A549 treated with dexamethasone at 1 μM for 4 hours (cell line): ENCODE measurements at places on chromosomes 4 and X. TPM values are rescaled to one million over a fixed set of nuclear protein-coding genes. Genes with fewer than 3 reads are reported as not detected.

The TRO gene
- total RNA-seq: 0.54 to 0.87 TPM (median 0.71 TPM) in 5 replicates

The TMEM154 gene
- total RNA-seq: 0.03 to 0.20 TPM (median 0.09 TPM) in 4 of 5 replicates, not detected in the other

The BCORL1 gene
- 8.2 to 13.7 TPM (median 11.5 TPM) in 5 replicates for total RNA-seq

The NKRF gene
- total RNA-seq: 17.2 to 21.7 TPM (median 18.3 TPM) in 5 replicates

The TIMP1 gene
- 247 to 270 TPM (median 250 TPM) in 5 replicates for total RNA-seq

The EREG gene
- total RNA-seq: 8.0 to 11.6 TPM (median 9.8 TPM) in 5 replicates

The SLIT2 gene
- total RNA-seq: 0.02 to 0.05 TPM (median 0.02 TPM) in 5 replicates

The KLF8 gene
- total RNA-seq: 0.02 to 0.04 TPM (median 0.03 TPM) in 3 of 5 replicates, not detected in the others

The SAGE1 gene
- total RNA-seq: 0.02 to 0.14 TPM (median 0.05 TPM) in 4 of 5 replicates, not detected in the other

The CT55 gene
- not detected in 5 replicates for total RNA-seq

The PABPC1L2A gene
- total RNA-seq: not detected in 5 replicates

The GPR143 gene
- 0.23 to 0.42 TPM (median 0.27 TPM) in 5 replicates for total RNA-seq

The MTTP gene
- total RNA-seq: 0.02 TPM in 1 of 5 replicates, not detected in the others

The FAM184B gene
- 0.01 to 0.05 TPM (median 0.02 TPM) in 5 replicates for total RNA-seq

The DCLK2 gene
- total RNA-seq: 6.9 to 9.4 TPM (median 7.4 TPM) in 5 replicates

The PRDM5 gene
- total RNA-seq: 2.9 to 5.1 TPM (median 4.4 TPM) in 5 replicates
